ENCODE measurements at places on chromosomes 3 and 15.

- DNase-seq, result no peak
Observed at GRCh38 chr3:67384016-67384415, 270.4 kb downstream of the SUCLG2 start.

DNA sequence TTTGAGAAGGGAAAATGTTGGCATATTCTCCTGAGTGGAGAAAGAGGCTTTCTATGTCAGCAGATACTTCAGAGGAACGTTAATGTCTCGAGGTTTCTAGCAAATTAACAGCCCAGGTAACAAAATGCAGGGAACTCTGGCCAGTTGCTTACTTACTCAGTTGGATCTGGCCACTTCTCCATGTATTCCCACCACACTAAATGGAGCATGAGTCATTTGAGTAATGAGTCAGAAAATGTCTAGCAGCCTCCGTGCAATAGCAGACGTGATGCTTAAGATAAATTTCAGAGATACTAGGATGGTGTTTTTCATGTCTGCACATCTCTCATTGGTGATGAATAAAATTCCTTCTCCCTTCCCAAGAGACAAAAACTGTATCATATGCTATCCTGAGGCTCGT lies 671.5 kb downstream of the FHIT start:
- DNase-seq, result no peak

DNA sequence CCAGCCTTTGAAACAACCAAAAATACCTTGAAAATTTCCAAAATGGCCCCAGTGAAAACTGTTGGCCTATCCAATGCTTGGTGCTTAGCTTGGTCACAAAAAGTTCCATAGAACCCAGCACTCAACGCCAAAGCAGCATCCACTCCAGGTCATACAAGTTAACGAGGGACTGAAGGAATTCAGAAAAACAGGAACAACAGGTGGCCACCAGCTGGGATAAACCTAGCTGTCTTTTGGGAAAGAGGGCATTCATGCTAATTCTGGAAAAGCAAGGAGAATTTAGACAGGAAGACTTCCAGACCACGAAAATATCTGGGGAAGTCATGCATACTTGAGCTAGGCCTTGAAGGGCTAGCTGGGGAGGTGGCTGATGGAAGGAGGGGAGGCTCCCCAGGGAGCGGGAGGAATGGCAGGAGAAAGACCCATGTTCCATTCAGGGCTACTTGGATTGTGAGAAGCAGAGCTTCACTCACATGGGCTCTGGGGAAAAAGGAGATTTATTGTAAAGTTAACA lies 28.6 kb downstream of the COLQ start:
- no peak for DNase-seq

DNA sequence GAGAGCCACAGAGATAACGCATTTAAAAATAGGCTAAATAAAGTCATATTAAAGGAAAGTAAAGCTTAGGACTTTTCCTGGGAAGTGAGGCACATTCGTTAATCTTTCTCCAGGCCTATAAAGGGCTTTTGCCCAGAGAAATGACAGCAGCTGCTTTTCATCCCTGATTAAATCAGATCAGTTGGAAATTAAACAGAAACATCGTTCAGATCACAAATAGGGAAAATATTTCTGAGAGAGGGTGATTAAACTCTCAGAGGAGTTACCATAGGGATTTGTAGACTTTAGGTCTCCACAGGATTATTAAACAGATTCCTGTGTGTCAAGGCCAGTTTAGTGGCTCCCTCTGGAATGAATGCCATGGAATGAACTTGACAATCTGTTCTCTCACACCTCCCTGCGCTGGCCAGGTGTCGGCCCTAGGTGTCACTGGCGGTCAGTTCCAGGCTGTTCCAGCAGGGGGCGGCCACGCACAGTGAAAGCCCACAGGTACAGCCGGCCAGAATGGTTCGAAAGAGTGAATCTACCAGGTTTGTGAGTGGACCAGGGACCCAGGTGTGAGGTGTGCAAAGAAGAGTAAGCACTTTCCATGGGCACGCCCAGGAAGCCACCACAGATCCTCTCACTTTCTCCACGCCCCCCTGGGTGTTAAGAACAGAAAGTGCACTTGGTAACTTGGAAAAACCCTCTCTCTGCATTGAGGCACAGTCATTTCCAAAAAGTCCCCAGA lies 253.0 kb upstream of the RASGRP1 start:
- DNase-seq, result peak; percentile 76

DNA sequence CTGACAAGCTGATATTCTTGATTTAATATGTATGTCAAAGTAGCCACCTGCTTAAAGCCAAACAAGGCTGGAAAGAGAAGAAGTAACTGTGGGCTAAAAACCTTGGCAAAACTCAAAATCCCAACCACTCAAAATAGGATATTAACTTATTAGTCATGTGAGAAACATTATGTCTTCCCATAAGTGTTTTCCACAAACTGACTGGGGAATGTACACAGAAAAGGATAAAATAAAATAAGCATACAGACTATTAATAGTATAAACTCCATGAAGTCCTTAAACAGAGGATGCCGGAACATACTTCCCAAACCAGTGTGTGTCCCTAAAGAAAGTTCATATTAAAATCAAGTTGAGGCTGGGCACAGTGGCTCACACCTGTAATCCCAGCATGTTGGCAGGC lies 263.7 kb upstream of the THBS1 start:
- no peak for DNase-seq

DNA sequence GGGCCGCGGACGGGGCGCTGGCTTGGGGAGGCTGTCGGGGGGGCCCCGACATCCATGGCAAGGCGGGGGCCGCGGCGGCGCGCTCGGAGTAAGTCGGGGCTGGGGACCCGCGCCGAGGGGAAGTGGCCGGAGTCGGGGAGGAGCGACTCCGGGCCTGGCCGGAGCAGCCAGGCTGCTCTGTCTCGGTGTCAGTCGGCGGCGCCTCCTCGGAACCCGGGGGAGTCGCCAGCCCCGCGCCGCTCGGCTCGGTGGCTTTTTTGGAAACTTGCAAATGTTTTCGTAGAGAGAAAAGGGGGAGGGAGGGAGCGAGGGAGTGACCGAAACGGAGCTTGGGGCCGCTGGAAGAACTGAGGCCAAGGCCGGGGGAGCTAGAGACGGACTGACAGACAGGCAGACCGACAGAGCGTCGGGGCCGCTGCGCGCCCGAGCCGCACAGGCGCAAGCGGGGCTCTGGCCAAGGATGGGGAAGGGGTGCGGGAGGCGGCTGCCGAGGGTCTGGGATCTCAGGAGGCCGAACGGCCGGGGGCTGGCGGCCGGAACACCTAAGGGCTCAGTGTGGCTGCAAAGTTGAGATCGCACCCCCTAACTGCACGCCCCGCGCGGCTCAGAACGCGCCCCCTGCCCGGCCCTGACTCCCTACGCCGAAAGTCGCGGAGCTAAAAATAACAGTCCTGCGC lies 5.0 kb downstream of the PTH1R start:
- DNase-seq, result peak; percentile 82

DNA sequence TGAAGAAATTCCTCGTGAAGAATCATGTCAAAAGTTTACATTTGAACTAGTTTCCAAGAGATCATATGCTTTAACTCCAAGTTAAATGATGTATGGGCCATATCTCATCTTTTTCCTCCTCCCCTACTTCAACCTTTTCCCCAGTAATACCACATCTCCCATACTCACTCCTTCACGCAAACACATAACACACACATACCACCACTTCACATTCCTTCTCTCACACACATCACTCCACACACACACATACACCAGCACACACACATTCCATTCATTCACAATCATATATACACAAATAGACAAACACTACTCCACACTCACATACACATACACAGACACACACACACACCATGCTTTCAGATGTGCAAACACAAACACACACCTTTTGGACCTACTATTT lies 769.0 kb upstream of the NR2F2 start:
- DNase-seq, result no peak

- DNase-seq, result no peak
Observed at GRCh38 chr15:50556642-50557371, 10.3 kb upstream of the USP50 start.

DNA sequence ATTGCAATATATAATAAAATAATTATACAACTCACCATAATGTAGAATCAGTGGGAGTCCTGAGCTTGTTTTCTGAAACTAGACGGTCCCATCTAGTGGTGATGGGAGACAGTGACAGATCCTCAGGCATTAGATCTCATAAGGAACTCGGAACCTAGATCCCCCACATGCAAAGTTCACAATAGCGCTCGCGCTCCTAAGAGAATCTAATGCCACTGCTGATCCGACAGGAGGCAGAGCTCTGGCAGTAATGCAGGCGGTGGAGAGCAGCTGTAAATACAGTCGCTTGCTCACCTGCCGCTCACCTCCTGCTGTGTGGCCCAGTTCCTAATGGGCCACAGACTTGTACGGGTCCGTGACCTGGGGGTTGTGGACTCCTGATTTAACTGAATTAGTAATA lies 87.8 kb downstream of the P3H2 start:
- DNase-seq, result no peak

- DNase-seq, result no peak
Observed at GRCh38 chr3:46926871-46927717, 49.5 kb downstream of the CCDC12 start.

- no peak for DNase-seq
Observed at GRCh38 chr3:56751056-56751707, 50.6 kb downstream of the ARHGEF3 start.

DNA sequence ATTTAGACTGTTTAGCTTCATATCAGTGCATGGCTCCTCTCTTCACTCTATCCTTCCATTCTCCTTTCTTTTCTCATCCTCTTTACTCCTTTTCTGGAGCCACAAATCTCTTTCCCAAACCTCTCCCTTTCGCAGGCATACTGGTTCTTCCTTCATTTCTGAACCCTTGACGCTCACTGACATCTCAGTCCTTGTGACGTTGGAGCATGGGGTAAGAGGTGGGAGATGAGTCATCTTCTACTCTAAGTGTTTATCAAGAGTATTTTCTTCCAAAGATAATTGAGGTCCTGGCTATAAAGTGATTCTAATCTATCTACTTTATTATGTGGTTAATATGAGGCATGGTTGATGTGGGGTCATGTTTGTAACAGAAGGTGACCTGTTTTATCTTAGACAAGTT lies 414.2 kb downstream of the AGBL1 start:
- DNase-seq, result no peak

DNA sequence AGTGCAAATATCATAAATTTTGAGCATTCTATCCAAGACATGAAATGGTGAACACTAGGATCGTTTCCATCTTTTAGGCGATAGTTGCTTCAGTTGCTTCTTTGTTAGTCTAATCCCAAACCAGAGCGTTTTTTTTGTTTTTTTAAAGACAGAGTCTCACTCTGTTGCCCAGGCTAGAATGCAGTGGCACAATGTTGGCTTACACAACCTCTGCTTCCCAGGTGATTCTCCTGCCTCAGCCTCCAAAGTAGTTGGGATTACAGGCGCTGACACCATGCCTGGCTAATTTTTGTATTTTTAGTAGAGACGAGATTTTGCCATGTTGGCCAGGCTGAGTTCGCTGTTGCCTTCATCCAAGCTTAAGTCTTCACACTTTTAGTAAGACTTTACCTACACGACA lies 265.3 kb downstream of the SHQ1 start:
- DNase-seq, result no peak

GRCh38 chr3:196604548-196604947 lies 34.9 kb upstream of the NRROS start:
- no peak for DNase-seq

GRCh38 chr3:153503873-153504272 lies 341.8 kb downstream of the RAP2B start:
- DNase-seq, result no peak

DNA sequence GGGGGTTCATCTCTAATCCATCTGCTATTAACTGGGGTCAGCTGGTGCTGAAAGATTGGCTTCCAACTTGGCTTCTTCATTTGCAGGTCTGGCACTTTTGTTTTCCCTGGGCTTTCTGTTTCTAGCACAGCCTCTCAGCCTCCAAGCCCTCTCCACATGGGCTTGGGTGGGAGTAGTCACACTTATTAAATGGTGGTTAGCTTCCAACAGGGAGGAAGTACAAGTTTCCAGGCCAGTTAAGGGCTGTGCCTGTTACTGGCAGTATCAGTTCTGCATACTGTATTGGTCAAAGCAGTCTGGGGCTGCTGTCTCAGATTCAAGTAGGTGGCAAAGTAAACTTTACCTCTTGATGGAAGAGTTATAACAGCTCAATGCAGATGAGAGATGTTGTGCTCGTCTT lies 627.1 kb upstream of the CCDC54 start:
- DNase-seq, result no peak

- DNase-seq, result no peak
Observed at GRCh38 chr3:56621681-56622080, 61.4 kb downstream of the TASOR start.

- DNase-seq, result peak; percentile 81
Observed at GRCh38 chr15:79431636-79432344, at the start of gene MINAR1. TSS of gene MINAR1 (plus strand) at chr15:79432336. CDS start at chr15:79456148, 23,812 bp downstream.

DNA sequence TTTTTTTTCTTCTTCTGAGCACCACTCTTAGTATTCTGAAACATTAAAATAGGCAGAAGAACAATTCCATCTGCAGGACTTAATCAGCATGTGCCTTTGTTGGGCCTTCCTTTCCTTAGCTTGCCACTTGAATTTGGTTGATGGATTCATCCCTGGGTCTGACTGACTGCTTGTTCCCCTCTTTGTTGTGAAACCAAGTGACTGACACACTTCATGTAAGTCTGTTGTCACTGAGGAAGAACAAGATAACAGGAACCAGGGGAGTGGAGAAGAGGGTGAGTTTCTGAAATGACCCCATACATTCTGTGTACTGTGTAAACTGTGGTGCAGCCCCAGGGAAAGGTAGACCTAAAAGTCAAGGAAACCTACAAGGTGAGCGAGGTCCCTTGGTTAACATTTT lies 188.7 kb upstream of the TBC1D5 start:
- DNase-seq, result no peak

DNA sequence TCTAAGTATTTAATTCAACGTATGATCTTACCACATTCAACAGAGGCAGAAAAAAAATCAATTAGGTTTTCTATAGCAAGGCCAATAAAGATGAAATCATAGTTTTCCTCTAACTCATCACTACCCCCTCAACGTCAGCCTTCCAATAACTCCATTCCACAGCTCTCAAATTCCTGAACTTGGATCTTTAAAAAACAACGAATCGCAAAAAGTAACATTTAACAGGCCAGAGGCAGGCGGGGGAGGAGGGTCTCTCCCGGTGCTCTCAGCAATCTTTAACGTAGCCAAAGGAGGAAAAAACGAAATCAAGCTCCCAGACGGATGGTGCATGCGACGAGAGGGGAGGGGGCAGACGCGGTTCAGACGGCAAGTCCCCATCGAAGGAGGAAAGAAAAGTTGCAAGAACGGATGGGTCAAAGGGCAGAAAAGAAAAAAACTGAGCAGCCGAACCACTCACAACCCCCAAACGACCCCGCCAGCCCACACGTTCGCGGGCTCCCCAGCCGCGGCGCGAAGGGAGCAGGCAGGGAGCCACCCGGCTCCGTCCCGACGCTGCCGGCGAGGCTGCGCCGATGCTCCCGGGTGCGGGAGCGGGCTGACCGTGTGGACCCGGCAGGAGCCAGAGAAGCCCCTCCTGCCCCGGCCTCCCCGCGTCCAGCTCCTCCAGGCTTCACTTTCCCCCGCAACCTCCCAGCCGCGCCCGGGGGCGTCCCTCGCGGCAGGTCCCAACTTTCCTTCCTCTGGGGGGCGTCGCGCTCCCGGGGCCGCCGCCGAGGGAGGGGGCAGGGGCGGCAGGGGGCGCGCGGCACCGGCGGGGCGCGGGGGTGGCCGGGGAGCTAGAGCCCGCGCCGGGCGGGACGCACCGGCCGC lies 703 bp downstream of the PEAK1 start:
- peak; percentile 59 for DNase-seq

- DNase-seq, result no peak
Observed at GRCh38 chr3:45985532-45986302, 9.9 kb downstream of the FYCO1 start.
